ENCODE measurements at places on chromosomes 1 and 21.

GRCh38 chr1:230283678-230284077 is 142.5 kb downstream of the PGBD5 start:
- DNase-seq: no peak

DNA sequence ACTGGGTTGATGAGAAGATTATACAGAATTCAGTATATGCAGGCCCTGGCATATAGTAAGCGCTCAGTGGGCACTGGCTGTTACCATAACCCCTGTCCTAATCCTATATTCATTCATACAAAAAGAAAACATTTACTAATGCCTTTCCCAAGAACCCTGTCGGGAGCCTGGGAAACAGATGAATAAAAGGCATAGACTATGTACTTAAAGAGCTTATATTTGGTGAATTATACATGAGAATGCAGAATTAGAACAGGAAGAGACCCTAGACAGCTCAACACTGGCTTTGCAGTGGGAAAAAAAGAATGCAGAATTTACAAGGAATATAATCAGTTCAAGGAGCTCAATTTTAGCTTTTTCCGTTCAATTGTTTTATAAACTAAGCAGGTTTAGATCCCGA is 10.9 kb downstream of the AK2 start:
- no peak for DNase-seq

- DNase-seq: no peak
Observed at GRCh38 chr1:22088331-22088730, 35.8 kb downstream of the CDC42 start.

- no peak for DNase-seq
Observed at GRCh38 chr1:231690059-231690458, 63.5 kb downstream of the DISC1 start.

DNA sequence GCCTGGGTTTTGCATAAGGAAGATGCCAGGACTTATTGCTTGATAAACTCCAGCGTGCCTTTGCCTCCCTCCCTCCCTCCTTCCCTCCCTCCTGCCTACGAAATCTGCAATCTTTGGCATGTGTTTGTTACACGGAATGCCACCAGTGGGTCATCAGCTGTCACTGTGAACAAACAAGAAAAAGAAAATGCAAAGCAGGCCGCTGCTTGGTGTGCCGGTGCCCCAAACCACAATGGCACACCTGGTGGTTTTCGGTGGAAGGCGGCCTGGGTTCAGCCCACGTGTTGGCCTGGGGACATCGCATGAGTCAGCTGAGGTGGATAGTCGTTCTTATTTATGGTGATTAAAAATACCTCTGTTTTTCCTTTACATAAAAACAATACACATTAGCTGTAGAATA is 16.3 kb upstream of the IFNLR1 start:
- no peak for DNase-seq

GRCh38 chr1:181097242-181097641 is 8.7 kb downstream of the IER5 start:
- no peak for DNase-seq

DNA sequence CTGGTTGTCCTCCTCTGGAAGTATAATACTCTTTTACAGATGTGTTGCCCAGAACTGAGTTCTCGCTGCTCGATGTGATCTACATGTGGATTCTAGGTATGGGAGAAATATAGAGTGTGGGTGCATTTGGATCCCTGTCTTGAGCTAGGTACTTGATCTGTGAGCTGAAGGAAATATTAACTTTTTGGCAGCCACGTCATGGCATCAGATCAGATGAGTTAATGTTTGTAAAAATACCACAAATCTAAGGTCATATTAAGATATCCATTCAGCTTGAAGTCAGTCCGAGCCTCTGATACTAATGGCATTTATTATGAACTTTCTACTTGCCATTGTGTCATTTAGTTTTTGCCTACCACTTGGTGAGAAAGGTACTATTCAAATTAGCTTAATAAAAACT is 24.6 kb downstream of the MAPKAPK2 start:
- no peak for DNase-seq

DNA sequence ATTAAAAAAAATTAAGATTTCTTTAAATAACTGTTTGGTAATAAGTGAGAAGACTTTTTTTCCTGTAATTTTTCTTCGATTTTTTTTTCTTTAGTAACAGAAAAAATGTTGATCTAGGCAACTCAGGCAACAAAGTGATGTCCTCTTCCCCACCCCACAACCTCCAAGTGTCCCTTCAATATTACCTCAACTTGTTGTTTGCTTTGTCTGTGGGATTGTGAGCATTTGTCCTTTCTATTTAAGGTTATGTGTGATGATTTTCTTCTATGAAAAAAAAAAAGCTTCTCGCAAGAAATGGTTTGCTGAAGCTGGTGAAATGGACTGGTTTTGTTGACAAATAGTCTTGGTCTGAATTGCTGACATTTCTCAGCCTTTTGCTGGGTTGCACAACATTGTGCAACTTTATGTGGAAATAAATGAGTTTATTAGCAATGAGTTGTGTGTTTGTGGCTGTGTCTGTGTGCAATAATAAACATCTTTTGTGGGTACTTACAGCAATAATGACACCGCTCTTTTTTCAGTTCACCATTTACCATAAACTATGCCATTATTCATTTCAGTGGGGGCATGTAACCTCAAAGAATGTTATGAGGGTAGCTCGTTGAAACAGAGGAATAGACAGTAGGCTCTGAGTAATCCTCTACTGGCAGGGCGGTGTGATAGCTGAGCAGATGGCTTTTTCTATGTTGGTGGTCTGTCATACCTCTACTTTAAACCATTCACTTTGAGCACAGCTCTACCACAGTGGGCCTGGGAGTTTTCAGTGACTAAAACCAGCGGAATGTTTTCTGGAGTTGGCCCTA is 218.4 kb downstream of the HLX start:
- DNase-seq: peak; percentile 77

DNA sequence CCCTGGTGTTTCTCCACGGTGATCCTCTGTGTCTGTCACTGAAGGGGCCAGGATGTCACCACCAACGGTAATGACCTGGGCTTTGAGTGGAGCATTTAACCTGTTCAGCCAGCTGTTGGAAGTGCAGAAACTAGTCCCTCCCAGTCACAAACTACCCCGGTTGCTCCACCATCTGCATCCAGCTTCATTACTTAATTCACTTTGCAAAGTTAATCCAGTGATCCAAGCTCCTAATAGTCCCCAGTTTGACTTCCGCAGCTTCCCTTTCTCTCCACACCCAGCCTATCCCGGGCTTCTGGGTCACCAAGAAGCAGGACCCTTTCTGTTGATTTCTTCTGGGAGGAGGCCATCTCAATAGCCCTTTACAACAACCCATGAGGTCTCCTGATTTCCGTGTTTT is 63.5 kb downstream of the MDM4 start:
- DNase-seq: no peak

DNA sequence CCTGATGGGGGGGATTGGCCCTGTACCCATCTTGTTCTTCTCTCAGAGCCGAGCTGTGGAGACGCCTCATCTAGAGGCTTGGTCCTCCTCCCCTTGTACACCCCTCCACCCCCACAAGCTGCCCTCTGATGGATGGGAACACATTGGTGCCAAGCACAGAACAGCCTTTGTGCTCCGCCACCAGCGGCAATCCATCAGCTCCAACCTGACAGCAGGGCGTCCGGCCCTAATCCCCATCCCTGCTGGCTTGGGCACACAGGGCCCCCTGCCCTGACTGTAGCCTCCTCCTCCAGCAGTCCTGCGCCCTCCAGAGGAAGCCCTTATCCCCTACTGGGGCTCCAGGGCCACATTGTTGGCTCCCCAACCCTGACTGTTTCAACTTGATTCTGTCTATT is 3.8 kb upstream of the MYOG start:
- no peak for DNase-seq

GRCh38 chr1:6858596-6858995 is 73.3 kb downstream of the CAMTA1 start:
- DNase-seq: no peak

DNA sequence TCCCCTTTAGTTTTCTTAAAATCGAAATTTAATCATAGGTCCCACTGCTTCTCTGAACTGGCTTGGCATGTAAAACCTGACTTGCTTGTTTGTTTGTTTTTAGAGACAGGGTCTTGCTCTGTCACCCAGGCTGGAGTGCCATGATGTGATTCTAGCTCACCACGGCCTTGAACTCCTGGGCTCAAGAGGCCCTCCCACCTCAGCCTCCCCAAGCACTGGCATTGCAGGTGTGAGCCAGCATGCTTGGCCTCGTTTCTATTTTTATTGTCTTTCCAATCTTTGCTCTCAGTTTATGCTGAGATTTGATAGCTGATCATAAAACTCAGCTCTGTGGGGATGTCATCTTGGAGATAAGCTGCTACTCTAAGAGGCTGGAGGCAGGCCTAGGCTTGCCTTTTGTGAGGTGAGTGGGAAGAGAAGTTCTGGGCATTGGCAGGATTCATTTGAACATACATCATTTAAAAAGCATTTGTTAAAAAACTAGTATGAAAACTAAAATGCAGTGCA is 51.5 kb upstream of the GCLM start:
- DNase-seq: no peak

- DNase-seq: peak; percentile 67
Observed at GRCh38 chr1:63698001-63698838, 75.6 kb upstream of the ROR1 start.

- no peak for DNase-seq
Observed at GRCh38 chr1:245592189-245592460, 437.3 kb downstream of the KIF26B start.

DNA sequence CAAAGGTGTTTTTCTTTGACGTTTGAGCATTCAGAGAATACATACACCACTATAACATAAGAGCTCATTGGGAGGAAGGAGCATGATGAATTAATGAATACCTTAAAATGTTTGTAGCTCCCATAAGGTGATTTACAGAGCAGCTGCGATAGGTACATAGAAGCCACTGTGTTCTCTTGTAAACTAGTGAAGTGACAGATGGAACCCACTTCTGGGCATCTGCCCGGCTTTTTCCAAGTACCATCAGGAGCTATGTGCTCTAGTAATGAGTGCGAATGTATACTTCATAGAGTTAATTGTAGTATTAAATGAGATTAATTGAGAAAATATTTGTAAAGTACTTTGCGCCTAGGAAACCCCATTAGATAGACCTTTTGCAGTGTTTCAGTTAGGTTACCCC is 48.4 kb downstream of the HENMT1 start:
- no peak for DNase-seq

DNA sequence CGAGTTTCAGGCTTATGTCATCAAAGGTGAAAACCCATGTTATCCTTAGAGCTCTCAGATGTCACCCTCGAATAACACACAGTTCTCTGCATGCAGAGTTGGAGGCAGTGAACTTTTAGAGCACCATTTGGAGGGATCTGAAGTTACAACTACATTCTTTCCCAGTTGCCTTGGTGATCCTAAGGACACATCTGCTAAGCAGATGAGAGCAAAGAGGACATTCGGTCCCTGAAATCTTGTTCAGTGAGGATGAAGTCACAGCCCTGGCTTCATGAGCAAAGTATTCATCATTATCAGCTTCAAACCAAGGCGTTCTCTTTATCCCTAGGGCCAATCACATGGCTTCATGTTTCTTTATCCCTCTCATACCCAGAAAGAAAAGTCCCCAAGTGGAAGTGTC is 23.1 kb upstream of the MCOLN2 start:
- DNase-seq: peak; percentile 74

DNA sequence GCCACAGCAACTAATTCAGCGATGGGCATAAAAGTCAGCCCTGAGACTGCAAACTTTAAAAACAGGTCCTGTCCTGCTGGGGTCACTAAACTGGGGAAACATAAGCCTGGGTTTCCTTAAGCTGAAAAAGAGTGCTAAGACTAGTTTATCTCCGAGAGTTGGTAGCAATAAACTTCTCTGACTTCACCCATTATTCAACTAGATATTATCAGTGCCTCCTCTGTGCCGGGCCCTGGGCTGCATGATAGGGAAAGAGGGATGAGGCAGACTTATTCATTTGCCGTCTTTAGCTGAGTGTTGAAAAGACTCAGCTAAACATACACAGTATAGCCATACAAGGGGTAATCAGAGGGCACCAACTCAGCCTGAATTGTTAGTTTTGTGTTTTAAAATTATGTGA is 33.0 kb downstream of the AK2 start:
- no peak for DNase-seq

DNA sequence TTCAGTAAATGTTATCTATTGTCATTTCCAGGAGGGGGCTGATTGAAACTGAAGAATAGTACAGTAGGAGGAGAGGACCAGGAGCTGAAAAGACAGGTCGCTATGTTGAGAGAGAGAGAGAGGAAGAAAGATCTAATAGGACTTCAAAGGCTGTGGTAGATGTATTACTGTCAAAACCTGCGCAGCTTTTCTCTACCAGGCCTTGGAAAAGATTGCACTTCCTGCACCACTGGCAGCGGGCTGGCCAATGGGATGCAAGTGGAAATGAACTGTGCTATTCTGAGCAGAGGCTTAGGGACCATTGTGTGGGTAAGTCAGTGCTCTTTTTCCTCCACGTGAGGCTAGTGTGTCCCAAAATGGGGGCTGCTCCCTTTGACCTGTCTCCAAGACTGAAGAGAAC is 47.1 kb downstream of the MDM4 start:
- DNase-seq: no peak

- no peak for DNase-seq
Observed at GRCh38 chr1:37560401-37561132, 3.8 kb downstream of the DNALI1 start.

- DNase-seq: no peak
Observed at GRCh38 chr1:43346636-43347035, 9.0 kb downstream of the MPL start.

DNA sequence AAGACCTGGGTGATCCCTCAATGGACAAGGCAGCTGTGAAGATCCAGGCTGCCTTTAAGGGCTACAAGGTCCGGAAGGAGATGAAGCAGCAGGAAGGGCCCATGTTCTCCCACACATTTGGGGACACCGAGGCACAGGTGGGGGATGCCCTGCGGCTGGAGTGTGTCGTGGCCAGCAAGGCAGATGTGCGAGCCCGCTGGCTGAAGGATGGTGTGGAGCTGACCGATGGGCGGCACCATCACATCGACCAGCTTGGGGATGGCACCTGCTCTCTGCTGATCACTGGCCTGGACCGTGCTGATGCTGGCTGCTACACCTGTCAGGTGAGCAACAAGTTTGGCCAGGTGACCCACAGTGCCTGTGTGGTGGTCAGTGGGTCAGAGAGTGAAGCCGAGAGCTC is 85.2 kb downstream of the TRIM11 start:
- no peak for DNase-seq

DNA sequence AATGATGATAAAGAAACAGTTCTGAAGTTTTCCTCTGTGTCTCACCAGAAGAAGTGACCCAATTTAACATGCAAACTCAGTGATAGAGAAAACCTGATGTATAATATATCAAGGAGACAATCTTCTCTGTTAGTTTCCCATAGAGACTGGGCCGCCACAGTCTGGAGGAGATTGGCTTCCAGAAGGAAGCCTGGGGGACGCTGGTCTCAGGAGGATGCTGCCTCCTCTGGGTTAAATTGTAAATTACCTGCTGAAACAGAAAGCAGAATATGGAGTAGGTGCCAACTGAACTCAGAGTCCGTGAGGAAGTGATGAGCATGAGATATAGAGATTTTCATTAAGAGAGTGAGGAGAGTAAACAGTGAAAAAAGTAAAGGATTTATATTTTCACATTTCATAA is 15.8 kb downstream of the OR14I1 start:
- no peak for DNase-seq
